Stimulated activated CD4-positive, alpha-beta T cell treated with anti-CD3 and anti-CD28 coated beads, Interleukin-15, amount 100 ng/mL, for 1 hour (primary cell): ENCODE measurements at places on chromosomes 5 and 9.

- no peak for DNase-seq
These were observed 1.5 kb upstream of the IL17B start for GRCh38 chr5:149380466-149381121.

DNA sequence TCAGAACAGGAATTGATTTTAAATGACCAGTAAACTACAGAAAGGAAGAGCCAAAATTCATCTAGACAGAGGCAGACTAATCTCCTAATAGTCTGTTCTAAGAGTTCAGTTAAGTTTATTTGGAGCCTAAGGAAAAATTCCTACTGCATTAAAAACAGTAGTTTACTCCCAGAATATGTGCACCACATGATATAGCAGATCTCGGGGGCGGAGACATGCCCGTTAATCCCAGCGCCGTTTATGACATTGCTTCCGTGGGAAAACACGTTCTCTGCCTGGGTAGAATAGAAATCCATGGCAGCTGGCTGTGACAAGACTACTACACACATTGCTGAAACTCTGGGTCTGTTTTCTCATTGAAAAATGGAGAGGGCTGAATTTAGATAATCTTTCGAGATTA, 11.4 kb downstream of the HABP4 start:
- DNase-seq, result no peak

- DNase-seq, result no peak
These were observed 73.7 kb downstream of the RCL1 start for GRCh38 chr9:4866239-4866969.

DNA sequence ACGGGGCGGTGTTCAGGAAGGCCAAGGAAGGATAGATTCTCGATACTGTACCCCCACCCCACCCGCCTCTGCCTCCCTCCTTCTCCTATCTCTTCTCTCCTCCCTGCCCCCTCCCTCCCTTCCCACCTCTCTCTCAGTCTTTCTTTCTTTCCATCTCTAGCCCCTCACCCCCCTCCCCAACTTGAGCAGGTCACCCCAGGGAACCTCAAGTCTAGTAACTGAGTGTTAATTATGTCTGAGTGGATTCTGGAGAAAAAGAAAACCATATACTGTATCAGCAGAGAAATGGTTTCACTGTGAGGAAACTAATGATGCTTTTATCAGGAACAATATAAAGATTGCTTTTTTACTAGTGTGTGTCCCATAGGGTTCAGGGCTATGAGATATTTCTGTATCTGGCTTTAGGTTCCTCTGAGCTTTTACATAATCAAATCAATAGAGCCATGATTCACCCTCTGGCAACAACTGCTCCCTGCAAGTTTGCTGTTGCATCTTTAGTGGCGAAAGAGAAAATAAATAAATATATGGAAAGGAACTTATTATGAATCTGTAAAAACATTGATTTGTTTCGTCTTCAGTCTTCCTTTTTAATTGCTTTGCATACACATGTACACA, 639.7 kb downstream of the CCDC171 start:
- no peak for DNase-seq

DNA sequence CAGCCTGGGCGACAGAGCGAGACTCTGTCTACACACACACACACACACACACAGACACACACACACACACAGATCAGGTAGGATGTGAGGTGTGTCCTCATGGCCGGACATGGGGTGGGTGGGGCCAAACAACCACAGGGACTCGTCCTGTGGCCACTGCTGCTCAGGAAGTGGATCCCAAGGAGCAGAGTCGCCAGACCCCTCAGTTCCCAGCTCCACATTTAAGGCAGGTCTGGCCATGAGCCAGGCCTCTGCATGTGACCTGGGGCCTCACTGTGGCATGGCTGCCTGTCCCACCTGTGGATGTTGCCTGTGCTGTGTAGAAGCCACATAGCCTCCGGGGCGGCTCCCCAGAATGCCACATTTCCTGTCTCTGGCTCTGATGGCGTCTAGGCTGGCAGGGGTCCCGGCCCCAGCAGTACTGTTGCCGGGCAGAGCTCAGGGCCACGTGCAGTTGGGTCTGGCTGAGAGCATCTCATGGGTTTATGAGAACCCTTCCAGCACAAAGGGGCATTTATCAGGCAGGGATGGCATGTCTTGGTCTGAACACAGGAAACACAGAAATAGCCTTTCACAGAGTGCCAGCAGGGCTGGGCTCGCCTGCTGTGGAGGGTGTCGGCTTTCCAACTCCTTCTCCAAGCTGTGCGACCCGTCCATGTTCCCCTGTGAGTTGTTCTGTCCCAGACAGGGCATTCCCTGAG, 9.9 kb upstream of the NINJ1 start:
- peak; percentile 51 for DNase-seq

- no peak for DNase-seq
These were observed 596.0 kb upstream of the ADAMTS16 start for GRCh38 chr5:4544049-4544670.

DNA sequence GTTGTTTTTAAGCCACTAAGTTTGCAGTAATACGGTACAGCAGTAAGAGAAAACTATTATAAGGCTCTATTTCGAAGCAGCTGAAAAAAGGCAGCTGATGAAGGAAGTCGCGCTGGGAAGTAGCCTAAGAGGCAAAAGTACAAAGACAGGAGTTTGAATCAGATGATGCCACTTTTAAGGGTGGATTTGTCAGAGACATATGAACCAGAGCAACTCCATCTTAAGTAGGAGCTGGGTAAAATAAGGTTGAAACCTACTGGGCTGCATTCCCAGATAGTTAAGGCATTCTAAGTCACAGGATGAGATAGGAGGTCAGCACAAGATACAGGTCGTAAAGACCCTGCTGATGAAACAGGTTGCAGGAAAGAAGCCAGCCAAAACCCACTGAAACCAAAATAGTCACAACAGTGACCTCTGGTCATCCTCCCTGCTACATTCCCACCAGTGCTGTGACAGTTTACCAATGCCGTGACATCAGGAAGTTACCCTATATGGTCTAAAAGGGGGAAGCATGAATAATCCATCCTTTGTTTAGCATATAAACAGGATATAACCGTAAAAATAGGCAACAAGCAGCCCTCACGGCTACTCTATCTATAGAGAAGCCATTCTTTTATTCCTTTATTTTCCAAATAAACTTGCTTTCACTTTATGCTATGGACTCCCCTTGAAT, 91.8 kb upstream of the PRSS3 start:
- no peak for DNase-seq
